Cardiac atrium fibroblast (primary cell): ENCODE measurements at places on chromosomes 2 and 18. TPM values are rescaled to one million over a fixed set of nuclear protein-coding genes. Genes with fewer than 3 reads are reported as not detected.

The SERPINB2 gene
- not detected in 2 replicates for total RNA-seq

The ARHGAP25 gene
- 4.3 and 6.5 TPM in 2 replicates for total RNA-seq

The IL1A gene
- total RNA-seq: 0.18 TPM in 1 of 2 replicates, not detected in the other

The MTHFD2 gene
- total RNA-seq: 181 and 208 TPM in 2 replicates

The MSTN gene
- not detected in 2 replicates for total RNA-seq

The CARF gene
- 3.7 and 13.5 TPM in 2 replicates for total RNA-seq

The KCNF1 gene
- total RNA-seq: under 0.01 TPM in 1 of 2 replicates, not detected in the other

The IL1B gene
- 0.72 and 8.4 TPM in 2 replicates for total RNA-seq

The SERPINB3 gene
- not detected in 2 replicates for total RNA-seq

The PRSS56 gene
- not detected in 2 replicates for total RNA-seq

The EFR3B gene
- 0.18 and 0.97 TPM in 2 replicates for total RNA-seq

The CCDC93 gene
- 9.4 and 15.3 TPM in 2 replicates for total RNA-seq

The NMUR1 gene
- total RNA-seq: not detected in 2 replicates

The ATP6V1B1 gene
- 1.1 and 2.2 TPM in 2 replicates for total RNA-seq

The PIEZO2 gene
- total RNA-seq: 3.1 and 25.8 TPM in 2 replicates

The FAM110C gene
- total RNA-seq: not detected in 2 replicates

The PTPRN gene
- total RNA-seq: 0.36 and 1.9 TPM in 2 replicates

The ONECUT2 gene
- total RNA-seq: not detected in 2 replicates

The HOXD9 gene
- not detected in 2 replicates for total RNA-seq

The STAT4 gene
- total RNA-seq: 3.8 and 7.8 TPM in 2 replicates

The DGKD gene
- 7.0 and 11.5 TPM in 2 replicates for total RNA-seq

The PAIP2B gene
- 0.18 and 0.81 TPM in 2 replicates for total RNA-seq

The GAREM1 gene
- total RNA-seq: 5.1 and 30.0 TPM in 2 replicates

The PAX3 gene
- total RNA-seq: 0.97 TPM in 1 of 2 replicates, not detected in the other
